Activated naive CD4-positive, alpha-beta T cell (primary cell): ENCODE measurements at places on chromosomes 2 and 18.

DNA sequence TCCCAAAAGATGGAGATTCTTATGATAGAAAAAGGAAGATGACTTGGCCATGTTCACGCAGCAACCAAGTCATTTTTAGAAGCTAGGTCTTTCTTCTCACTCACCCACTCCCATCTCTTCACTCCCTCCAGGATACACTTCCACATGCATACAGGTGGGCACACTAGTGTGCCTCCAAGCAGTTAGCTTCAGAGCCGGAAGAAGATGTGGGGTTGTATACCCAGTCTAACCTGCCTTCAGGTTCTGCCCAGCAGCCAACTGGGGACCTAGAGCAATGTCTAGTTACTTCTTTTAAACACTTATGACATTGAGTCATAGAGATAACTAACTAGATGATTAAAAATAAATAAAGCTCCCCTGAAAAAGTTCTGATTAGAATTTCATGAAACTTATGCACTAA, 21.8 kb upstream of the TANK start:
- DNase-seq: no peak

GRCh38 chr2:41879235-41879916, 168.4 kb upstream of the PKDCC start:
- no peak for DNase-seq

DNA sequence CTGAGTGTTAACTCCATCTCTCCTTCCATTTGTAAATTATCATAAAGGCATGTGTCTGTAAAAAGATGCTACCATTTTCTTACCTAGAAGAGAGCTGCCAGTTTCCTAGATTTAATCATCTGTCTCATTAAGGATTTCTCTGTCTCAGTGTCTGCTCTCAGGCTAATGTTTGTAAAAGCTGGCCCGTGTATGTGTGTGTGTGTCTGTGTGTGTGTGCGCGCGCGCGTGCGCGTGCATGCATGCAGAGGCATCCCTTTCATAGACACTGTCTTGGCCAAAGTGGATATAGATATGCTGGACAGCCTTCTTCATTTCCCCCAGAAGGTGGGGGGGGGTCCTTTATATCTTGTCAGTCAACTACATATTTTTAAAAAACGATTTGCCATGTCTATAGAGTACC, 18.9 kb downstream of the MGAT5 start:
- DNase-seq: no peak

DNA sequence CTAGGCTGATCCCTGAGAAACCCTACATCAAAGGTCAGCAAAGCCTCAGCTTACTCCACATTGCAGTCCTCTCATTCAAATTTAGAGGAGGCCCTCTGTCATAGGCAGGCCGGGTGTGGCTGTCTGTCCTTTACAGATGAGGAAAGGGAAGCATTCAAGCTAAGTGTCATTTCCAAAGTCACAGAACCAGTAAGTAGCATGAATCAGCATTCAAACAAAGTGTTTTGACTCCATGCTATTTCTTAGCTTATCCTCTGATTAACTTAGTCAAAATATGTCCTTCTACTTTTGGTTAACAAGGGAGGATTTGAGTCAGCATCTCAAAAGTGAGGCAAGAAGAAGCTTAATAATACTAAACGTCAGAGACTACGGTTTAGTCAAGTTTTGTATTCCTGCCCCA, 409.0 kb upstream of the POU3F3 start:
- no peak for DNase-seq

GRCh38 chr2:239327536-239328350, 73.1 kb downstream of the HDAC4 start:
- DNase-seq: no peak

DNA sequence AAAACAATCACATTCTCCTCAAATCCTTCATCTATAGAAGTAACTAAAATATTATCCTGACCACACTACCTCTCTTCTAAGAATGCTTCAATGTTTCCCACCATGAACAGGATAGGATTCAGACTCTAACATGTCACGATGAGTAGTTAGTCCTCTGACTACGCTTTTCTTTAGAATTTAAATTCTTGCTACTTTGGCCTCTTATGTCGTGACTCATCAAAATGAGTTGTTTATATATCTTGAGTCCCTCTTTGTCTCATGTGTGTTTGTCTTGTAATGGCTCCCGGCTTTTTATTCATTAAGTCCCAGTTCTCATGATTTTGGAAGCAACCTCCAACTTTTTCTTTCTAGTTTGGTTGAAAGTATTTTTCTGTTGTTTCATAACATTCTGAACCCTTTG, 1289.2 kb downstream of the DSC3 start:
- DNase-seq: no peak

DNA sequence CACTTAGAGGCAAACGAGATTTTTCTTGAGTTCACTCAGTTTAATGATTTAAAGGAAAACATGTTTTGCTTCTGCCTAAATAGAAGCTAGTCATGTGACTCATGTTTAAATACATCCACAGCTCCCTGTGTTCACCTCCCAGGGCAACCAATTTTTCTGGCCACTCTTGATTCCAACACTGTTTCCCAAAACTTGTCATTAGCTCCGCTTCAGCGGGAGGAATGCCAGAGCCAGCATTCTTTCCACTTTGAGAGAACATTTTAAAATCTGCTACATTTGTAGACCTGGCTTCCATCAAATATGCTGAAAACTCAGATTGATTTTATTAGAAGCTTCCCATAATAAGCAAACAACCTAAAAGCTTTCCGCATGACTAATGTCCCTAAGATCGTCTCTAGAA, 2.8 kb upstream of the CYS1 start:
- DNase-seq: no peak
